Kidney (tissue), 22 donors: ENCODE measurements at places on chromosomes 7 and 10. TPM values are rescaled to one million over a fixed set of nuclear protein-coding genes. Genes with fewer than 3 reads are reported as not detected.

- DNase-seq: no peak
These were observed 69.7 kb upstream of the TNS3 start for GRCh38 chr7:47651355-47652317.

DOCK1 gene
- 81.7 TPM for total RNA-seq

DNA sequence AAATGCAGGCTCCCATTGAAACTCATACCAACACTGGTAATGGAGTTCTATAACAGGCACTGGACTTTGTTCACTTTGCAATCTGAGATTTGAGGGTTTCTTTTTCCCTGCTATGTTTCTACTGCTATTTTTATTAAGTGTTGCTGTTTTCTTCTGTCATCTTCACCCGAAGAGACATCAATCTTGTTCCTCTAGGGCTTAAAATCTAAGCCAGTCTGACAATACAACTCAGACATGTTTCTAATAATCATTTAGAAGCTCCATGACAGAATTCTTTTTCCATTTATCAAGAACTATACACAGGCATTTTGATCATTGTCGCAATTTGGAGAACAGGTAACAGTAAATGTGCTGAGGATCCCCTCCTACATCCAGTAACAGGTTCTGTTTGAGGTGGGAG lies 98.5 kb upstream of the GNAI1 start:
- no peak for DNase-seq

DNA sequence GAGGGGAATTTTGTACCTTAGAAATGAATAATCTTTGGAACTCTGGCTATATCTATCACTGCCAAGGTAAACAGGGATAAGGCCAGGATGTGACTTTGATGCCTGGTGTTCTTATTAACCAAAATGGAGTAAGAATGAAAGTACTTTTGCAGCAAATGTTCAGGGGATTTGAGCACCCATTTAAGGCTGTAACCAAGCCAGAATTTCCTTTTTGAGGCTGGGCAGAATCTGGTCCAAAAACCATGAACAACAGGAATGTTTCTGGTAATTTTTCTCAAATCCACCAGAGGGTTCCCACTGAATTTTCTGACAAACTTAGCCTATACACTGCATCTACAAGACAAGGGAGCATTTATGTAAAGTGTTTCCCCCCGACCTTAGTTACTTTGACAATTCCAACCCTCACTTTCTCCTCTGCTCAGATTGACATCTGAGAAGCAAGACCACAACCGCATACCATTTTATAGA lies 120.6 kb downstream of the BAMBI start:
- DNase-seq: no peak

INTS1 gene
- total RNA-seq: 91.3 TPM
